Ureter (tissue), 1 donor: ENCODE measurements at places on chromosomes 4 and X. TPM values are rescaled to one million over a fixed set of nuclear protein-coding genes. Genes with fewer than 3 reads are reported as not detected.

RS1 gene
- total RNA-seq = not detected

- no peak for DNase-seq
Measured at GRCh38 chr4:46073778-46074177, 50.1 kb downstream of the GABRG1 start.

DNA sequence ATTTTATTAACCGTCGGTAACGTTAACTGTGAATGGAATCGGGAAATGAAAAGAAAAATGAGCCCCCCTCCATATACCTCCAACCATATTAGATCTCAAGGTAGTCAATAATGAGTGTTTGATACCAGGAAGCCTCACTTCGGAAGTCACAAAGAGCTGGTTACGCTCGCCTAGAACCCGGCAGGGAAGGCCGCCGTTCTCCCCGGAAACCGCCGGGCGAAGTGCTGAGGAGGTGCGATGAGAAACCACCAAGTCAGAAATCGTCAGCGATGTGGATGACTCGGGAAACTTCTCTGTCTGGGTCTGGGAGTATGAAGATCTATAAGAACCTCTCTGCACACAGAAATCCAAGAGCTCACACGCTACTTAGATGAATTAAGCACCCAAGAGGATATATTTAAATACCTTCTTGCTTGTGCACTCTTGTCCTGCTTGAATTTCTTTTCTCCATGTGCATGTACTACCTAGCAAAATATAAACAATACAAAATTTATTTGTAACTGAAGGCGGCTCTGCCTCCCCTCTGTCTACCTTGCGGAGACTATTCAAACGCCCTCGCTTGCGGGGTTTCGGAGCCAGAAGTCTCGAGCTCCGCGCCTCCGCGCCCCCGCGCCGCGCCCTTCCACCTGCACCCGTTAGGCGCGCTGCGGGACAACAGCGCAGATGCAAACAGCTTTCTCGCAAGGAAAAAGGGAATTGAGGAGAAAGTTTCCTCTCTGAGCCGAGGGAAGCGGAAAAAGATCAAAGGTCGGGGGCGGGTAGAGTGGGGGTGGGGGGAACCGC lies 17.8 kb downstream of the NKX6-1 start:
- no peak for DNase-seq

- no peak for DNase-seq
Measured at GRCh38 chrX:65522739-65523372, 11.7 kb downstream of the LAS1L start.

COQ2 gene
- 14.5 TPM for total RNA-seq
